ENCODE measurements at places on chromosomes 5 and 9.

DNA sequence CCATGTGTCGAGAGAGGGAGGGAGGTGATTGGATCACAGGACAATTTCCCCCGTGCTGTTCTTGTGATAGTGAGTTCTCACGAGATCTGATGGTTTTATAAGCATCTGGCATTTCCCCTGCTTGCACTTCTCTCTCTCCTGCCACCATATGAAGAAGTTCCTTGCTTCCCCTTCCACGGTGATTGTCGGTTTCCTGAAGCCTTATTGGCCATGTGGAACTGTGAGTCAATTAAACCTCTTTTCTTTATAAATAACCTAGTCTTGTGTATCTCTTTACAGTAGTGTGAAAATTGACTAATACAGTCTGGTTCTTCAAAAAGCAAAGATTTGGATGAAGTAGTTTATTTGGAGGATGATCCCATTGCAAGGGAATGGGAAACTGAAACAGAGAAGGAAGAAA, 11.3 kb upstream of the MIER3 start:
- DNase-seq: no peak

GRCh38 chr5:128536254-128537220, 1.5 kb downstream of the FBN2 start:
- DNase-seq: no peak

- DNase-seq: no peak
These were observed 32.6 kb upstream of the RXRA start for GRCh38 chr9:134293611-134294152.

DNA sequence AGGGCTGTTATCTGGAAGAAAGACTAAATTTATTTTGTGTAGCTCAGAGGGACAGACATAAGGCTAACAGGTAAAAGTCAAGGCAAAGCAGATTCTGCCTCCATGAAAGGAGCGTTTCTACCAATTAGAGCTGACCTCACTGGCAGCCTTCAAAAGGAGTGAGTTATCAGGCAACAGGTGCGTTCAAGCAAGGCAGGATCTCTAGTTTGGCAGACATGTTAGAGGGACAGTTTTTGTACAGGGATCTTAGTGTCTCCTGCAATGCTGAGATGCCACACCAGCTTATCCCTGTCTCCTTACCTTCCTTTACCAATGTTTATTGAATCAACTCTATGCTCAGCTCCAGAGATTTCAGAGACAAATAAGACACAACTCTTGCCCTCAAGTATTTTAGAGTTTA, 73.8 kb downstream of the NRG2 start:
- DNase-seq: no peak

- DNase-seq: no peak
These were observed 6.0 kb upstream of the ZDHHC12 start for GRCh38 chr9:128729766-128730517.

DNA sequence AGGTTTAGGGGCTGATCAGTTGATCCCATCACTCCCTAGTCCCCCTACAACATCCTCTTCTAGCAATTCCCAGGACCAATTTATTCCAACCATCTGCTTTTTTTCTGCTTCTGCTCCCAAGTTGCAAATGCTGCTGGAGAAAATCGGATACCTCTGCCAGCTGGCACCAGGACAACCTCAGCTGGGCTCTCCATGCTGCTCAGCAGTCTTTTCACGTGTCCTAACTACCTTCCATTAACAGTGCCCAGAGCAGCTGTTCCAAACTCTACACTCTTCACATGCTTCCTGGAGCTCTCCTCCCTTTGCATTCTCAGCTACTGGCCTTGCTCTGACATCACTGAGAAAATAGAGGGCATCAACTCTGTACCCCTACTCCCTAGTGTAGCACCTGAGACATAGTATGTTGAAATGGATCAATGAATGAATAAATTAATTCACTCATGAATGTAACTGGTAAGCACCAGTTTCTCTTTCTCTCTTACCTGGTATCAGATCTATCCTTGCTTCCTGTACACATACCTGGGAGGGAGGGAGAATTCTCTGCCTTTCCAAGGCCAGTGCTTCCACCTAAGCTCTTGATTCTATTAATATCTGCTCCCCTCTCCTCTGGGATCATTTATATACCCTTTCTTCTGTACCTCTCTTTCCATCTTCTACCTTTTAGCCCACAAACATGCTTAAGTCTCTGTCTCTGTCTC, 191.0 kb downstream of the RAB3C start:
- DNase-seq: no peak

DNA sequence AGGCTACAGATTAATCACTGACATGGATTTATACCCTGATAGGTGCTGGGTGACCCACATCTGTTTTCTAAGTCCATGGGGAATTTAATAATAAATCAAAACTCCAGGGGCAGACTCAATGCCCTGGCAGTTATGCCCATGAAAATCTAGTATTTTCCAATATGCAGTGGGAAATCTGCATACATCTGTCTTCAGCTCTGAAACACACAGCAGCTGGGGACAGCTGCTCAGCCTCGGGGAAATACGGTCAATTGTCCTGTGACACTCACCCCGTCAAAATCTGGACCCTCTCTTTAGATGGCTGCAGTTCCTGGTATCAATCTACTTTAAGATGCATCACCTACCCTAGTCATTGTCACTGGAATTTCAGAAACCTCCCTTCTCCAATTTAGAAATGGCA, 12.7 kb upstream of the C1QTNF3 start:
- no peak for DNase-seq

GRCh38 chr5:141512390-141512910, 23.6 kb downstream of the PCDHGC5 start:
- peak; percentile 78 for DNase-seq

DNA sequence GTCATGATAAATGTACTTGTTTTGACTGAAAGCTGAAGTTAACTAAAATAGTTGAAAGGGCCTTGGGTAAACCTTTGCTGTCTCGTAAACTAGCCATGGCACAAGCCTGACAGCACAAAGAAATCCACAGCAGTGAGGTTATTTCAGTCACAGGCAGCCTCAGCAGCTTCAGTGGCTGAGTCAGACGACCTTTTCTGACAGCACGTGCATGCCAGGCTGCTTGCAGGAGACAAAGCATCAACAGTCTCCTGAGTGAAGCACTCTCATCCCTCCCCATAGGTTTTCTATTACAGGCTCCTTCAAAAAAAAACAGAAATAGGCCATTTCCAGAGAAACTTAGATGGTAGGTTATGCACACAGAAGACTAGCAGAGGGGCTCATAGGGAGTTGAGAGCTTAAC, 34.6 kb downstream of the OXCT1 start:
- DNase-seq: no peak

- no peak for DNase-seq
These were observed 274.9 kb downstream of the EFNA5 start for GRCh38 chr5:107395632-107396350.

DNA sequence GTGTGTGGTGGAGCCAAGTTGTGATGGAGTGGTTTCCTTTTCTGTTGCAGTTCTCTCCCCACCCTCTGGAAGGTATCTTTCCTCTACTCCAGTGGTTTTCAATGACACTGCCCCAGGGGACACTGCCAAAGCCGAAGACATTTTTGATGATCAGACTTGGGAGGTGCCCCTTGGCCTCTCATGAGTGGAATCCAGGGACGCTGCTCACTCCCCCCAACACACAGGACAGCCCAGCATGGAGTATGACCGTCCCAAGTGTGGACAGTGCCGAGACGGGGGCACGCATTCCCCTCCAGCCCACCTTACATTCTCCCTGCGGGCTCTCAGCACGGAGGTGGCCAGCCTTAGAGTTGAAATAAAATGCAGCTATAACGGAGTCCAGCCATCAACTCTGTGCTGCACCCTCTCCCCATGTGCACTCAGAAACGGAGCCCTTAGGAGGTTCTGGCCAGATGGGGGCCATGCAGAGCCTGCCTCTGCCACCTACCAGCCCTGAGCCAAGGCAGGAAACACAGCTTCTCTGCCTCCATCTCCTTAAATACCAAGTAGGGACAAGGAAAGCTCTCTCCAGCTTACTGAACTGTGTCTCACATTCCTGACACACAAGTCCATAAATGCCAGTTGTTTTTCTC, 150.8 kb downstream of the ROR2 start:
- no peak for DNase-seq

GRCh38 chr9:37309136-37309535, 113.4 kb upstream of the GRHPR start:
- DNase-seq: no peak

GRCh38 chr9:120872791-120873502, 4.0 kb downstream of the PHF19 start:
- no peak for DNase-seq

DNA sequence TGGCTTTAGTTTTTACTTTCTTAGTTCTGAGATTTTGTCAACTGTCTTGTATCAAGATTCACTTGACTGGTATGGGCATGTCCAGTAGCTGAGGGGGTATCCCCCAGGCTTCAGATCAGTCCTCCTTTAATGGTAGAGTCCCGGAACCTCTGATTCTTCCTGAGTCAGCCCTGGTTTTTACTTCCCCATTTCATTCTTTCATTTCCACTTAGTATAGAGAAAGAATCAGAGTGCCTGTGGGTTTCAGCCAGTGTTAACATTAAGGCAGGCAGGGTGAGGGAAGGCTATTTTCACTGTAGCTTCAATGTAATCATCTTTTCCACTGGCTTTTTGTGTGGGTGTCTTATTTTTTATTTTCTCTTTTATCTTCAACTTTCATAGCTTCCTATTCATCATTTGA, 8.3 kb upstream of the COMMD10 start:
- no peak for DNase-seq

GRCh38 chr5:159038907-159039306, 60.8 kb downstream of the EBF1 start:
- DNase-seq: no peak

GRCh38 chr5:149831492-149831891, 101.4 kb downstream of the PPARGC1B start:
- peak; percentile 28 for DNase-seq

- DNase-seq: no peak
These were observed 65.5 kb downstream of the INSYN2B start for GRCh38 chr5:169914766-169915165.

GRCh38 chr9:127983847-127984289, 3.1 kb upstream of the EEIG1 start:
- DNase-seq: no peak

DNA sequence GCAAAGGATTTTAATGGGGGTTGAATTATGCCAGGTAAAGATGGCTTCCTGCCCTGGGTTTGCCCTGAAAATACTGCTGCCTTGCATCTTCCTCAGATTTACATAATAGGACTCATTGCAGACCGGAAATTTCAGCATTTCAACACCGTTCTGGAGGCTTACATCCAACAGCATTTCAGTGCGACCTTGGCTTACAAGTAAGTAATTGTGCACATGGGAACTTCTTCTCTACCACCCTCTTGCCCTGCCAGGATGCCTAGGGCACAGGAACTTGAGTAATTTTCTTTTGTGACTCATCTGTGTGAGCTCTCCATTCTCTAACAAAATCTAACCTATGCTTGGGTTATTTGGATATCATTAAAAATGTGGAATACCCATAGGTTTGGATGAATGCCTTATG, 80.2 kb downstream of the DOCK2 start:
- no peak for DNase-seq

GRCh38 chr9:127651697-127652610, 39.9 kb downstream of the STXBP1 start:
- no peak for DNase-seq

- DNase-seq: no peak
These were observed 550 bp downstream of the CORO2A start for GRCh38 chr9:98191671-98192502.

DNA sequence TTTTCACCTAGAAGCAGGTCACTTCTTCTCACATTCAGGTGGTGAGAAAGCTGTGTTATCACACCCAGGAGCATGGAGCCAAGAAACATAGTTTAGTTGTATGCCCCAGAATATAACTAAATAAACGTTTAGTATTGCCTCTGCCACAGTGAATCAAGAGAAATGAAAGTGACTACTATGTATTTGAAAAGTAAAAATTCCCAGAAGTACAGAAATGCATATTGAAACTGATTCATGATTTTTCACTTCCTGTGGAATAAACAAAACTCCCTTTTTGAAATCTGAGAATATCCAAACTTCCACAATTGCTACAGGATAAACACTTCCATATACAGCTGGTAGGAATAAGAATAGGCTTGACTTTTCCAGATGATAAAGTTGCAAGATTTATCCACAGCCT, 15.3 kb upstream of the NINJ1 start:
- no peak for DNase-seq

DNA sequence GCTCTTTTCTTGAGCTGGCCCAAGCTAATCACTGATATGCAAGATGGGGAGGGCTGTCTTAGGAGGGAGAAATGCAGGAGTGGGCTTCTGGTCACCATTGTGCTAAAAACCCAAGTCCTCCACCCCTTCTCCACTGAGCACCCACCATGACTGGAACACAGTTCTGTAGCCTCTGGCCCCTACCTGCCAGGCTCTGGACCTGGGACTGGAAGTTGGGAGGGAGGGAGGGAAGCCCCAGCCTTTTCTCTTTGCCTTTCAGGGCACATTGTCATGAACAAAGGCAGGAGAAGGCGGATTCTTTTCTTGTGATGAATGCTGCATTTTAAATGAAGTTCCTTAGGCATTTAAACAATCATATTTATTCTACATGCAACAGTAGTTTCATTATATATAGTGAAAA, 559.1 kb upstream of the TRPC7 start:
- no peak for DNase-seq

DNA sequence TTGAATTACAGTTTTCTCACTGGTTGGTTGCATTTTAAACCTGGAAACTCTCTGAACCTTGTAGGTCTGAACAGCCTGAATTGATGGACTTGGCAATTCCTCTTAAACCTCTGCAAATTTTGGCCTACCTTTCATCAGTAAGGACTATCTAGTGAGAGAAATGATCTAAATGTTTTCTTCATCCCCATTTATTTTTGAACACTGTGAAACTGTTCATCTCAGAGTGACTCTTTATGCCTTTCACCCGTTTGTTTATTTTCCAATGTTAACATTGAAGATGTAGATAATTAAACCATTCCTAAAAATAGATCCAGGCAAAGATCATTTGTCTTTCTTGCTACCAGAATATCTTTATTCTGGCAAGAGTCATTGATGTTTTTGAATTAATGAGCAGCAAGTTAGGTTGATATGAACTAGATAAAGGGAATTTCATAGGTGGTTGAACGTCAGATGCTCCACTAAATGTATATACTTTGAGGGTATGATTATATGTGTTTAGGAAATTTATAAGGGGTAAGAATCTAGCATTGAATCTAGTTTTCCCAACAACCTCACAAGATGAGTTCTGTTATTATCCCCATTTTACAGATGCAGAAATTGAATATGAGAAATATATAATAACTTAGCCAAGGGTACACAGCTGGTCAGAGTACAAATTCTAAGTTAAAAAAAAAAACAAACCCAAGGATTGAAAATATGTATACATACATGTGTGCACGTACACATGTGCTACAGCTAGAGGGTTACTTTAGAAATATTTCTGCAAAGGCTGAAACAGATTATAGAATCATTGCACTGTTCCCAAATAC, 3.4 kb downstream of the CPEB4 start:
- DNase-seq: no peak

All from stimulated activated CD4-positive, alpha-beta T cell treated with anti-CD3 and anti-CD28 coated beads, Interleukin-12 subunit alpha, Interleukin-12 subunit beta, amount 100 ng/mL, for 48 hours (primary cell).